D721Med (cell line): ENCODE measurements at places on chromosomes 7 and 10.

DNA sequence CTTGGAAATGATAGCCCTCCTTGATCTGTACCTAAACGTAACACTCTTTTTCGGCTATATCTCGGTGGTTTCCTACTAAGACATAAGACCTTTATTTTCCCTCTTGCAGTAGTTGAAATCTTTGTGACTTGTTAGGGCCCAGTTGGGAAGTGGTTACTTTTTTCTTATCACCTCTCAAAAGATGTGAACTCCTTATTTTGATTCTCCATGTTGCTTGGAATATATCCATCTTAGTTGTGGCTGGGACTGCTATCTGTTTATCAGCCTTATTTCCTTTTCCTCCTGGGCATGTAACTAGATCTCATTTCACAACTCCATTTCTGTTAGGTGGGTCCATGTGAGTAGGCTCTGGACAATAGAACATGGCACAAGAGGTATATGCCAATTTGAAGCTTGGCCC lies 4.1 kb upstream of the CPED1 start:
- no peak for DNase-seq

DNA sequence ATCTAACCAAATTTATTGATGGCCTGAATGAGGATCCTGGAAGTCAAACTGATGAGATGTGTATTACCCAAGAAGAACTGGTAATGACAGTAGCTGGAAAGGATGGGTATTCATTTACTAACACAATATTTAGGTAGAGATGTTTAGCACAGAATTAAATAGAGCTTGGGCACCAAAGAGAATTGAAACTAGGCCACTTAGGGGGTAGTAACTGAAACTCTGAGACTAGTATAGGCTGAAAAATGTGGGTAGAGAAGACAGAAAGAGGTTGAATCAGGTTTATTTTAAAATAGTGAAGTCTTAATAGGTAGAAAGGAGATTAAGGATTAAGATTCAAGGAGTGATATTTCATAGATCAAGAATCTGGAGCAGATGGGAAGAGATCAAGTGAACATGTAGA lies 155.8 kb downstream of the MLLT10 start:
- no peak for DNase-seq

- no peak for DNase-seq
These were observed 247.0 kb downstream of the TRIL start for GRCh38 chr7:28711114-28711513.

- DNase-seq, result no peak
These were observed 198.9 kb downstream of the WDR37 start for GRCh38 chr10:1255118-1255517.

DNA sequence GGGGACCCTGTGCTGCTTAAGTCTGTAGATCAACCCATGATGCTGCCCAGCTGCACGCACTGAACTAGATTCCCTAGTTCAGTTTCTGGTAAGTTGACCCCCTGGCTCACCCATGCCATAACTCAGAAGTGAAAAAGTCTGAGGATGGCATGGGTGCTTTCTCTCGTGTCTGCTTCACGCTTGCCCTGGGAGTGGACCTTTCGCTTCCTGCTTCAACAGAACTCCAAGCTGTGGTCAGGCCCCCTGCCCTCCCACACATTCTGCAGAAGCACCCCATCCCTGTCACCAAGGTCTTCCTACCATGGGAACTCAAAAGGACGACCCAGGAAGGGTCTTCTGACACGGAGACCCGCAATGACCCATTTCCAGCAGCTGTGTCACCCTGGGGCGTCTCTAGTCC lies 39.9 kb downstream of the LRRC18 start:
- no peak for DNase-seq

GRCh38 chr7:122688400-122688998 lies 10.4 kb downstream of the RNF133 start:
- DNase-seq, result no peak

DNA sequence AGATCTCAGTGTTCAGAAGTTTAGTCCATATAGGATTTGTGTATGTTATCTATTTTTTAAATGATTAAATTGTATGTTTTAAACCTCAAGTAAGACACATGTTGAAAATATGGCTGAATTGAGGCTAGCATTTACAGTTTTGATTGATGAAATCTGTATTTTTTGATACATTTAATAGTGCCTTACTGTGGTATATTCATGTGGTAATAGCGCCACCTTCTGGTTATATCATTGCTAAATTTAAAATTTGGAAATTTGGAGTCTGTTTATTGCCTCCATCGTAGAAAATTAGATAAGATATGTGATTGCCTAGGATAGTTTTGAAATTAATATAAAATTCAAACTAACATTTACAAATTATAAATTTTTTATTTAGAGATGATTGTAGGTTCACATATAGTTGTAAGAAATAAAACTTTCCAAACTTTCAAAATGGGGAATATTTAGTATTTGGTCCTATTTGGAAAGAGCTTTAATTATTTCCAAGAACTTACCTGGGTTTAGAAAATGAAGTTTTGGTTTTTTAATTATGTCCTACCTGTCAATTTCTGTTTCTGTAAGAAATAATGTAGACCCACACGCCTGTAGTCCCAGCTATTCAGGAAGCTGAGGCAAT lies 19.1 kb upstream of the ARMS2 start:
- no peak for DNase-seq

GRCh38 chr7:2011266-2012043 lies 221.3 kb downstream of the MAD1L1 start:
- DNase-seq, result peak; percentile 5

- DNase-seq, result no peak
These were observed 143.9 kb upstream of the NPS start for GRCh38 chr10:127405221-127405620.

DNA sequence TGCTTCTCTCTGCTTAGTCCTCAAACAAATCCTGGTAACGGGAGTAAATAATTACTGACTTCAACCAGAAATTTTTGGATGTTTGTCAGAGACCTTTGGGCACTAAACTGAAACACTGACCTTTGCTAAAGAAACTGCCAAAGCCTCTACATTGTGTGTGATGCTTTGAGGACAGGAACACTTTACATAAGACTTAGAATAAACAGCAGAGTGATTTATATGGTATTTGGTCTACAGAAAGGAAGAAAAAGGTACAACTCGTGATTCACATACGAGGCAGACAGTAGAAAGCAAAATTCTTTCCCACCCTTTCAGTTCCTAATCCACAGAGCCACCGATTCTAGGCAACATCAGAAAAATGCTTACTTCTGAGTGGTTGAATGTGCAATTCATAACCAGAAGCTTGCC lies 59.8 kb downstream of the SLC16A12 start:
- no peak for DNase-seq
